ENCODE measurements at places on chromosomes 6 and 20. TPM values are rescaled to one million over a fixed set of nuclear protein-coding genes. Genes with fewer than 3 reads are reported as not detected.

SPINT3 gene
- total RNA-seq = not detected

BAK1 gene
- 6.9 TPM for total RNA-seq

CNBD2 gene
- total RNA-seq = 3.7 TPM

LTB gene
- 0.46 TPM for total RNA-seq

ALDH5A1 gene
- total RNA-seq = 43.6 TPM

PSORS1C1 gene
- total RNA-seq = not detected

LY6G6F gene
- not detected for total RNA-seq
